ENCODE measurements at places on chromosomes 7 and 10. TPM values are rescaled to one million over a fixed set of nuclear protein-coding genes. Genes with fewer than 3 reads are reported as not detected.
A peak's percentile ranks its signal among the peaks of the same experiment; 100 is the strongest.

Gene ARHGEF35
- 8.4 TPM for total RNA-seq

Gene CFAP70
- 30.4 TPM for total RNA-seq

Gene NUP205
- 37.8 TPM for total RNA-seq

Gene LIPM
- total RNA-seq: not detected

Gene CDH23
- 6.7 TPM for total RNA-seq

GRCh38 chr7:41148521-41148951 is 554.4 kb downstream of the INHBA start:
- no peaks in the 10 kb centered on the region for H3K36me3 ChIP-seq
- H3K4me1 ChIP-seq: no peaks in the 10 kb centered on the region
- no peak for DNase-seq
- H3K4me3 ChIP-seq: no peak overlapping the region

GRCh38 chr7:156892081-156892800 is 742 bp downstream of the LMBR1 start:
- no peaks in the 10 kb centered on the region for H3K36me3 ChIP-seq
- H3K27ac ChIP-seq: peak overlapping the region; percentile 93
- H3K4me3 ChIP-seq: peak overlapping the region; percentile 68
- DNase-seq: peak; percentile 95

DNA sequence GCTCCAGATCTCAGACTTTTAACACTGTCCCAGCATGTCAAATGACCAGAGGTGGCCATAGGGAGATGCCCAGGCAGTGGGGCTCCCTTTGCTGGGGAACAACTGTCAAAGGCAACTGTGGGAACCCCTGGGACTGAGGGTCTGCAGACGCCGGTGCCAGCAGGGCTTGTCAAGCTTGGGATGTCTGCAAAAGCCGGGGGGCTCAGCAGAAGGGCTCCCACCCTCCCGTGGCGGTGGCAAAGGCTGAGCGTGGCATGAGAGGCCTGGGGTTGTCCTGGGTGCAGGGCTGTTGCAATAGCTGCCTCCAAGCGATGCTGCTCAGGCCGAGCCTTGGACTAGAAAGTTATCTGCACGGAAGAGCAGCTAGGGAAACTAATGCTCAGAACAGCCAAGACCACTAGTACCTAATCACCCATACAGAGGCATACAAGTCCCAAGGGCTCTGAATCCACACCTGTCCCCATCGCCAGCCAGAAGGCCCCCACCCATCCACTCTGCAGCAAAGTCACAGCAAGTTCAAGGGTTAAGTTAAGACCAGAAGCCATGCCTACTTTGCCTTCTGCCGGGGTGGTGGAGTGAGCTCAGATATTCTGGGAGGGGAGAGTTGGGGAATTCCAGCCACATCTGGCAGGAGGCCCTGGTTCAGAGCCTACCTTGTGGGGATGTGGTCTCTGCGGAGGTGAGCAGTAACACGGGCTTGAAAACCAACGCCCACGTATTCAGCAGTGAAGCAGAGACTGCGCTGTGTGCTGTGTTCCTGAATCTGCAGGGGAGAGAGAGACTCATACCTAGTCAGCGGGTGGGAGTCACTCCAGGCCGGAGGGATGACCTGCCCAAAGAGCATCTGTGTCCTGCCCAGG is 4.6 kb downstream of the SH2B2 start:
- H3K36me3 ChIP-seq: no peaks in the 10 kb centered on the region
- H3K27me3 ChIP-seq: no peaks in the 10 kb centered on the region
- H3K4me3 ChIP-seq: no peak overlapping the region
- H3K4me1 ChIP-seq: peaks cover 13% of the 10 kb centered on the region
- H3K27ac ChIP-seq: no peak overlapping the region
- DNase-seq: no peak

DNA sequence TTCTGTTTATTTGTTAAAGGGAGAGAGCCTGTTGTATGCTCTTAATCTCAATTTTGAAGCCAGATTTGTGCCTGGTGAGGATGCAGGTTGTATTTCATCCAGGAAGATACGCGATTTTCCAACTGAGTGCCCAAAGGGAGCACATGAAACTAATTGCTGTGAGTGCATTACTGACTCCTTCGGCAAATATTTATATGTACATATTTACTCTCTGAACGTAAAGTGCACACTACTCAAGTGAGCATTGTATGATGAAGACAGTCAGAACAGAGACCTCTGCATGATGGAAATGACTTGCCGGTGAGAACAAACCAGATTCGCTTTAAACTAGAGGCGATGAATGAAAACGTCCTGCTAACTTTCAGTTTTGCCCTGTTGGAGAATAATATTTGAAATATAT is 130.1 kb downstream of the MALRD1 start:
- no peak overlapping the region for H3K27ac ChIP-seq
- no peaks in the 10 kb centered on the region for H3K36me3 ChIP-seq
- no peak overlapping the region for H3K4me3 ChIP-seq
- no peaks in the 10 kb centered on the region for H3K4me1 ChIP-seq

- no peaks in the 10 kb centered on the region for H3K36me3 ChIP-seq
- H3K27me3 ChIP-seq: no peaks in the 10 kb centered on the region
- H3K4me3 ChIP-seq: no peak overlapping the region
- peak; percentile 33 for DNase-seq
These were observed 248.9 kb downstream of the COBL start for GRCh38 chr7:51067757-51068156.

GRCh38 chr7:98168181-98168903 is 42.9 kb upstream of the BHLHA15 start:
- peak; percentile 76 for DNase-seq
- no peak overlapping the region for H3K27ac ChIP-seq
- H3K36me3 ChIP-seq: no peaks in the 10 kb centered on the region
- peaks cover 5% of the 10 kb centered on the region for H3K4me1 ChIP-seq
- no peak overlapping the region for H3K4me3 ChIP-seq

GRCh38 chr10:35674843-35675242 is 32.7 kb upstream of the FZD8 start:
- H3K36me3 ChIP-seq: no peaks in the 10 kb centered on the region
- no peaks in the 10 kb centered on the region for H3K27me3 ChIP-seq
- no peak for DNase-seq
- H3K4me1 ChIP-seq: no peaks in the 10 kb centered on the region

Measured in upper lobe of left lung (tissue), 6 donors.